ENCODE measurements at places on chromosomes 11 and 22.

- DNase-seq, result no peak
Observed at GRCh38 chr11:88619071-88619425, 281.5 kb upstream of the CTSC start.

DNA sequence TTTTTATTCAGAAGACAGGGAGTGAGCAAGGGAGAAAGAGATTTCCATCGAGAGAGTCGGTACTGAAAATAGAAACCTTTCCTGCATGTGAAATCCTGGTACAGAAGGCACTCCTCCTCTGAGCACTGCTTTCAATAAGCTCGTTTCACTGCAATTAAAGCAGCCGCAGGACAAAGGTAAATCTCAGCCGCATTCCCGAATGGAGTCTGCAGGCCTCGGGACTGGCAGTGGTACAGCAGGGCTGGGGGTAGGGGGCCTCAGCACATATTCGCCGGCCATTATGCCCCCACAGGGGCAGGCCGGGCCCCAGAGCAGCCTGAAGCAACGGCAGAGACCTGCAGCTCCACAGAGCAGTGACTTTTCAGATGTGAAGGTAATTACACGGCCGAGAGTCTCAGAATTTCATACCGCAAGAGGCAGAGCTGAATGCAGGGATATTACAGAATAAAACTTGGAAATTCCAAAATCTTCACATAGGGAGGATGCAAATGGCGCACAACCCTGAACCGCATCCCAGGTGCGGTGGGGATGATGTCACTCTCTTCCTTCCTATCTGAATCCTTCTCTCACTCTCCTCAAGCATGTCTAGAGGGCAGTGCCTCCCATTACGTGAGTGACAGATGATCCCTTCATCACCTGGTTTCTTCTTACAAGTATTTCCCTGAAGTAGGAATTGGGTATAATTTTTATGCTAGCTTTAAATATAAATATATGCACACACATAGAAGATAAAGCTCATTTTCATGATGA lies 622.1 kb downstream of the OPCML start:
- DNase-seq, result no peak

DNA sequence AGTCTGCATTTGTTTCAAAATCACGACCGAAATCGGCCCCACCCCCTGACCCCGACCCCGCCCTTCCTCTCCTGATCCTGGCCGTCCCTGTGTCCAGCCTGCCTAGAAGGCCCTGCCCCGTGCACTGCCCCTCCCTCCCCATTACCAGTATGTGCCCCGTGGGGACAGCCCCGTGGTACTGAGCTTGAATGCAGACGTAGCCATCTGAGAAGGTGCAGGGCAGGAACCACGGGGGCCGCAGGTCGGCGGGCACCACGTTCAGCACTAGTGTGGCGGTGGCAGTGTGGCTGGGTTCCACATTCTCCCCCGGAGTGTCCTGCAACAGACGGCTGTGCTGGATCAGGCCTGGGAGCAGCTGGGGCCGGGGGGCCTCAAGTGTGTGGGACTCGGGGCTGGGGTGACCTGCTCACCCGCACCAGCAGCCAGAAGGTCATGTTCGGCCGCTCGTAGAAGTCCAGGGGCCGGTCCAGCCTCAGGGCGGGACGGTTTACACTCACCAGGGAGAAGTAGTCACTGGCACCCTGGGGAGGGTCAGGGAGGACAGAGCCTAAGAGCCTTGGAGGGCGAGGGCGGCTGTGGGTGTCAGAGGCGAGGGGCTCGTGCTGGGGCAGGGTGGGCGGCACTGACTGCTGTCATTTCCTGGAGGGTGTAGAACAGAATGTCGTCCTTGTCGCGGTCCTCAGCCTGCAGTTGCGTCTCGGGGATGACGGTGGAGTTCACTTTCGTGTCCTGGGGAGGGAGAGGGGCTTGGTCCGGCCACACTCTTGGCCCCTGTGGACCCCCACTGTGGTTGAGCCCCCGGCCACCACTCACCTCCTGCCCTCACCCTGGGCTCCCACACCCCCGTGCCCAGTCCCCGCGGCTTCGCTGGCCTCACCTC lies 3.6 kb downstream of the CDHR5 start:
- no peak for DNase-seq

DNA sequence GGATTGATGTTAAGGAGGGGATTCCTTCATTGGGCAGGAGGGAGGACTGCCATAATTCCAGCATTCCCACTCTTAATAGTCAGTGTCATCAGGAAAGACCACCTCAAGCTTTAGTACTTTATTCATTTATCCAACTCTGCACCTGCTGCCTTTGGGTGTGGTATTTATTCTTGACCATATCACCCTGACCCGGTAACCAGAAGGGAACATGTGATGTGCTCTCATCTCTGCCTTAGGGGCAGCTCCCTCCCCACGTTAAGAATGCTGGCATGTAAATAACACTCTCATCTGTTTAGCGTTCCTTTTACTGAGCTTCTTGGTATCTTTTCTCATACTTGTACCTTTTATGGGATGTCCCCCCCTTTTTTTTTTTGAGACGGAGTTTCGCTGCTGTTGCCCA lies 7.7 kb downstream of the CAT start:
- DNase-seq, result no peak

- DNase-seq, result no peak
Observed at GRCh38 chr11:1751999-1752906, 1.9 kb upstream of the IFITM10 start.

- DNase-seq, result peak; percentile 15
Observed at GRCh38 chr11:131616481-131617140, 246.2 kb downstream of the NTM start.

DNA sequence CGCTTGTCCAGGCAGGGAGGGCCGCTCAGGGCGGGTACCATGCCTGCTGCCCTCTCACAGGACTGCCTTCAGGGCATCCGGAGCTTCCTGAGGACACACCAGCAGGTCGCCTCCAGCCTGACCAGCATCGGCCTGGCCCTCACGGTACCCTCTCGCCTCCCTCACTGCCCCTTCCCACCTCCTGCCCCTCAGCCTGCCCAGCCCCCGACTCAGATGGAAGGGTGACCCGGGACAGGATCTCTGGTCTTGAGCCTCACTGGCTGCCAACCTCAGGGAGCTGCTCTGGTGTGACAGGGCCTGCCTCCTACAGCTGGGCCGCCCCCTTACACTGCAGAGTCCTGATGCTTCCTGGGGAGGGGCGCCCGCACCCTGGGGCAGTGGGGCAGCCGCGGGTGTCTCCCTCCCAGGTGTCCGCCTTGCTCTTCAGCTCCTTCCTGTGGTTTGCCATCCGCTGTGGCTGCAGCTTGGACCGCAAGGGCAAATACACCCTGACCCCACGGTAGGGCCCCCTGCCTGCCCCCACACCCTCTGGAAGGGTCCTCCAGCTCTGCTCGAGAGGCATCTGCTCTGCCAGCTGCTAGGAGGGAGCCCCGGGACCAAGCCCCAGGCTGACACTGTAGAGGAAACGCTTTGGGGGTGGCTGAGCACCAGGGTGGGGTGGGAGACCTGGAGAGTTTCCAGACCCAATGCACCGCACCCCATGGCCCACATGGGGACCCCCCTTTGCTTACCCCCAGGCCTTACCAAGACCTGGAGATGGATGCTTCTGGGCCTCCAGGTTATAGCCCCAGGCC lies 14.6 kb downstream of the TSPAN32 start:
- no peak for DNase-seq

DNA sequence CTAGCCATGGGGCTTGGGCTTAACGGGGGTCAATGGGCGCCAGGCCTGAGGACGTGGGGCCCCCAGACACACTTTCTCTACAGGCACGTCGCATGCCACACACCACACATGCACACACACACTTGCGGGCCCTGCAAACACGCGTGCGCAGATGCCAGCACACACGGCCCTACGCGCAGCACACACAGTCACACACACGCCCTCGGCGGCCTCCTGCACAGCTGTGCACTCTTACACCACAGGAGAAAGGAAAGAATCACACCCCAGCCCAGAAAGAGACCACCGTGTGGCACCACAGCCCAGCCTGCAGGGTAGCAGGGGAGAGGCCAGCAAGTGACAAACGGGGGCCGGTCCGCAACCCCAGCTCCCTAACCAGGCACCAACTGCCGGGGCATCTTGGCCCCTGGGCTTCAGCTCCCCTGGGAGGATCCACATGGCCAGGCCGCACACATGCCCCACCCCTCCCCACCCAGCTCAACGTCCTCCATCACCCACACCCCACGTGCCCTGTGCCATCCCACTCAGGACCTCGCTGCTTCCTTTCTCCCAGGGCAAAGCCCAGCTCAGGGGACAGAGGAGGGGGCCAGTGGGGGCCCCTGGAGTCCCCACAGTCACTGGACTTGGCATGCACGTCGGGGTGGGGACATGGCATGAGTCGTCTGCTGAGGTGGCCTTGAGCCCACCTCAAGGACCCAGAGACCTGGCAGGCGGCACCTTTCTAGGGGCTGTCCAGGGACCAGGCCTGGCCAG lies 26.3 kb upstream of the TH start:
- DNase-seq, result no peak
